Stimulated activated CD4-positive, alpha-beta T cell treated with anti-CD3 and anti-CD28 coated beads, Interleukin-1b, Interleukin-23, amount 100 ng/mL, for 48 hours (primary cell): ENCODE measurements at places on chromosomes 3 and 15.

GRCh38 chr3:104549099-104549714 lies 817.5 kb upstream of the ALCAM start:
- no peak for DNase-seq

DNA sequence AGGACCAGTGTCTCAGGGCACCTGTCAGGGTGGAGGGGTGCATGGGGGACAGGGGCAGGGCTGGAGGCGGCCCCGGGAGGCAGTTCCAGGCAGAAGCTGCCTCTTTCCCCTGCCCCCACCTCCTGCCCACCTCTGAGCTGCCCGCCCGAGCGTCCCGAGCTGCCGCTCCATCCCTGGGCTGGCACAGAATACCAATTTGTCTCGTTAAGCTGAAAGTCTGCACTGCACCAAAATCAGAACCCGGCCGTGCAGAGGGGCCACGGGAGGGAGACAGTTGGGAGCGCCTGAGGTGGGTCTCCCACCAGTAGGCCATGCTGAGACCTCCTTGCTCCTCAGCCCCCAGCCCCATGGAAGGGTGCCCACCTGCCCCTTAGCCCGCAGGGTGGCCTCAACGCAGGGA lies 1.3 kb upstream of the ATP2B2 start:
- DNase-seq: no peak

DNA sequence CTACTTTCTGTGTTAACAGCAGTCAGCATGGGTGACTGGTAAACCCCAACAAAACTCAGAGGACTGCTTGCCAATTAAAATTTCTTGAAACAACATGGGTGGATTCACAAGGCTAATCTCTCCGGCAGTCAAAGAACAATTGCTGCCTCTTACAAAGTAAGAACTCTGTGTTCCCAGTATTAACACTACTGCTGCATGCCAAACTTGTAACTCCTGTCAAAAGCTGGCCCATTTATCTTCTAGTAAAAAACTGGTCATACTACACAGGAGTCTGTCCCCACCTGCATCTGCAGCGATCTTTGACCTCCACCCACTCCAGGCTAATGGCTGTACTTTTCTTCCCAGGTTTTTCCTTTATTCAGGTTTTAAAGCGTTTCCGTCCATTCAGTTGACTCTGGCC lies 8.7 kb upstream of the ZNF589 start:
- no peak for DNase-seq

GRCh38 chr15:68518785-68519430 lies 59.9 kb upstream of the CORO2B start:
- no peak for DNase-seq
